ENCODE measurements at places on chromosomes 4 and X.
A peak's percentile ranks its signal among the peaks of the same experiment; 100 is the strongest.

GRCh38 chr4:105102016-105102415 lies 44.7 kb upstream of the TET2 start:
- DNase-seq: no peak

DNA sequence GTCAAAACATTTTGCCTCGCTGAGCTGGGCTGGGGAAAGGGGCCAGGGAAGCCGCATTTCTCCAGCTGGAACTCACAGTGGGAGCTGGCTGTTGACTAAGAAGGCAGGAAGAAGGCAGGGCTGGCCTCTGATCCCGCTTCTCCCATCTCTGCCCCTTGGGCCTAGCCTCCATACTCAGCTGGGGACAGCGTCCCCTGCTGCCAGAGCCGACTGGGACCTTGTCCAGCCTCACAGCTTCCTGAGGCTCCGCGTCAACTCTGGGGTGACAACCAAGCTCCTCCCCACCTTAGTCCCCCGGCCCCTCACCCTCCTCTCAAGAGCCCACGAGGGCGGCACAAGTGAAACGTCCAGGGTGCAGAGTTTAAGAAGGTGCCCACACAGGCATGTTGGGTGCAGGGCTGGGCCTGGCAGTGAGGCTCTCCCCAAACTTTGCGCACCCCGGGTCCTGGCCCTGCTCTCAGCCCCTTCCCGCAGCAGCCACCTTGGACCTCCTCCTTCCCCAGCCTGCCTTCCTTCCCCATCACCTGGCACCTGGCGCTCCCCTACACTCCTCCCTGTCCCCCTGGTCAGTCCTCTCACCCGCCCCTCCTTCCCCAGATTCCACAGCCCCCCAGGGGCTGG lies 100.8 kb downstream of the PSAPL1 start:
- no peak for DNase-seq

DNA sequence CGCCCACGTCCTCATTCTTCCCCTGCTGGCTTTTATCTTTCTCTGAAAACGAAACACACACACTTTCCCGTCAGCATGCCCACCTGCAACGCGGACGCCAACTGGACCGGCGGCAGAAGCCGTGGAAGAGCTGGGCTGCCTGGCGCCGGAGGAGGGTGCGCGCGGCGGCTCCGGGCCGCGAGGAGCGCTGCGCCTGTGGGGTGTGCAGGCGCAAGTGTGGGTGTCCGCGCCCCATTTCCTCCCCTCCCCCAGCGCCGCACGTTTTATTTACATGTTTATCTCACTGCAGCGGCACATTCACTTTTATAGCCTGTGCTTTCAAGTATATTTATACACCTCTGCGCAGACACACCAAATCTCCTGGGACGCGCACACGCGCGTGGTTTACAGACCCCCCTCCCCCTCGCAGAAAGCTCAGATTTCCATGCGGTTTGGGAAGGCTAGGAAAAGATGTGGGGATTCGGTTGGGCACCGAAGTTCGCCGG lies 1.5 kb downstream of the PITX2 start:
- no peak for DNase-seq

- peak; percentile 32 for DNase-seq
These were observed 26.8 kb downstream of the PRPS1 start for GRCh38 chrX:107654872-107655761.

GRCh38 chrX:47610511-47610910 lies 9.1 kb downstream of the SYN1 start:
- DNase-seq: no peak

GRCh38 chr4:86846921-86847320 lies 2.3 kb downstream of the SLC10A6 start:
- no peak for DNase-seq

DNA sequence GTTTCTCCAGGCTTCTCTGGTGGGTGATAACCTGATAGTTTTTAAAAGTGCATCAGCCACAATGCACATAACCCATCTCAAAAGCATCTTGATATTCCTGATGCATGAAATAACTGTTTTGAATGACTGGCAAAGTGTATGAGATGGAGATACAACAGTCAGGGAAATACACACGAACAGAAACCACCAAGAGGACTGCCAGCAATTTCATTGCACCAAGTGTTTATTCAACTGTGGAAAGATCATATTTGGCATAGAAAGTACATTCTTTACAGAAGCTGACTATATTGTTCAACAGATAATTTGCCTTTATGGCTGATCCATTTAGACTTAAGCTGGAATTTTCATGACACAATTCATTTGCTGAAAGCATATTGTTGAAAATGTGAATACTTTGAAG lies 139.5 kb downstream of the SLIT2 start:
- no peak for DNase-seq

- no peak for DNase-seq
These were observed 14.2 kb upstream of the IL3RA start for GRCh38 chrX:1322393-1322792.

DNA sequence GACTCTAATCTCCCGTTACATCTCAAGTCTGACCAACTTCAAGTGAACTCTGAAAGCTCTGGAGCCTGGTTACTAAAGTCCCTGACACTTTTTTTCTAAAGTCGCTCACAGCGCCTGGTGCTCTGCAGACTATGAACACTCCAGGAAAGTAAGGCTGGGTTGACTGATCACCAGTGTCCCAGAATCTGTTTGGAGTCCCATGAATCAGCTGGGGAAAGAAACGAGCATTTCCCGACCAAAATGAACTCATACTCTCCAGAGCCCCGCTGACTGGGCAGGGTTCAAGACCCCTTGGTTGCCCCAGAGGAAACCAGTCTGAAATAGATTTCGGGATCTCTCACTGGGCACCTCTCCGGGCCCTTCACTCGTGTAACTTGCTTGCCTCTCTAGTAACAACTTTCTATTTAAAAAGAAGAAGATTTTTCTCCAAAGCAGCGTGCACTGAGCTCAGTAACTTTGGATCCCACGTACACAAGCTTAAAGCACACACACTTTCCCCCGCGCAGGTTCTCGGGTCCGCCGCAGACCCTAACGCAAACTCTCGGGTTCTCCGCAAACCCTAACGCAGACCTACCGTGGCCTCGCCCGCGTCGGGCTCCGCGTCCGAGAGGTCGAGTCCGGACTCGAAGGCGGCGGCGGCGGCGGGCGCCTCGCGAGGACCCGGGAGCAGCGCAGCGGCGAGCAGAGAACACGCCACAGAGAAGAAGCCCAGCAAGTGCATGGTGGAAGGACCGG lies 964 bp downstream of the VEGFC start:
- DNase-seq: peak; percentile 1

GRCh38 chr4:126790633-126791032 lies 842.1 kb upstream of the INTU start:
- DNase-seq: no peak

- peak; percentile 47 for DNase-seq
These were observed 97.7 kb downstream of the NFKB1 start for GRCh38 chr4:102598762-102599374.

DNA sequence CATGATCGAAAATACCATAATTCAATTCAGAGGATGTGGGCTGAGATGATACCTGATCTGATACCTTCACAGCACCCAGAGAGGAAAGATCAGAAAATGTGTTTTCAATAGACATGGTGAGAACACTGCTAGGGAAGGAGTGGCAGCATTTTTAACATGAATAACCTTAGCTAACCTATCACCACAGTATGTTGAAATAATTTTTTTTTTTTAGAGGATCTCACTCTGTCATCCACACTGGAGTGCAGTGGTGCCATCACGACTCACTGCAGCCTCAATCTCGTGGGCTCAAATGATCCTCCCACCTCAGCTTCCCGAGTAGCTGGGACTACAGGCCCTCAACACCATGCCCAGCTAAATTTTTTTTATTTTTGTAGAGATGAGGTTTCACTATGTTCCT lies 90.5 kb upstream of the RAPGEF2 start:
- no peak for DNase-seq

DNA sequence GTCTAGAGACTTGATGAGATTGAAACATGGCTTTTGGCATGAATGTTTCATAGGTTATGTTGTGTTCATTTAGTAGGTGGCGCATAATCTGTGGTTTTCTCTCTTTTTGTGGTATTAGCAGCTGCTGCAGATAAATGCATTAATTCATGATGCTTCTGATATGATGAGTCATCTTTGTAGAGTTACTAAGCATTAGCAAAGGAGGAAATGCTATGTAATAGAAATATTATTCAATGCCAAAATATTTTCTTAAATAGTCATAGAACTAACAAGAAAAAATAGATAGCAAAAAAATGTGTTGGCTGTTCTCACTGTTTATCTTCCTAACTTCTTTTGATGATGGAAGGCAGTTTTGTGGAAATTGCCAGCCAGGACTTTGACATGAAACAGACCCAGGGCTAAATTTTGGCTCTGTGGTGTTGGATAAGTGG lies 3.6 kb downstream of the ZXDB start:
- peak; percentile 16 for DNase-seq

- no peak for DNase-seq
These were observed 1084.1 kb downstream of the FAM133A start for GRCh38 chrX:94758130-94758529.

All from GM12865 (cell line).